ENCODE measurements at places on chromosomes 2 and 18. TPM values are rescaled to one million over a fixed set of nuclear protein-coding genes. Genes with fewer than 3 reads are reported as not detected.

GALNT3 gene
- 16.5 TPM for total RNA-seq

- H3K4me1 ChIP-seq = no peaks in the 10 kb centered on the region
- no peak overlapping the region for H3K4me3 ChIP-seq
- H3K36me3 ChIP-seq = no peaks in the 10 kb centered on the region
- H3K27ac ChIP-seq = no peak overlapping the region
- H3K27me3 ChIP-seq = no peaks in the 10 kb centered on the region
- DNase-seq = no peak
These were observed 18.9 kb upstream of the THOC1 start for GRCh38 chr18:286515-287310.

DNA sequence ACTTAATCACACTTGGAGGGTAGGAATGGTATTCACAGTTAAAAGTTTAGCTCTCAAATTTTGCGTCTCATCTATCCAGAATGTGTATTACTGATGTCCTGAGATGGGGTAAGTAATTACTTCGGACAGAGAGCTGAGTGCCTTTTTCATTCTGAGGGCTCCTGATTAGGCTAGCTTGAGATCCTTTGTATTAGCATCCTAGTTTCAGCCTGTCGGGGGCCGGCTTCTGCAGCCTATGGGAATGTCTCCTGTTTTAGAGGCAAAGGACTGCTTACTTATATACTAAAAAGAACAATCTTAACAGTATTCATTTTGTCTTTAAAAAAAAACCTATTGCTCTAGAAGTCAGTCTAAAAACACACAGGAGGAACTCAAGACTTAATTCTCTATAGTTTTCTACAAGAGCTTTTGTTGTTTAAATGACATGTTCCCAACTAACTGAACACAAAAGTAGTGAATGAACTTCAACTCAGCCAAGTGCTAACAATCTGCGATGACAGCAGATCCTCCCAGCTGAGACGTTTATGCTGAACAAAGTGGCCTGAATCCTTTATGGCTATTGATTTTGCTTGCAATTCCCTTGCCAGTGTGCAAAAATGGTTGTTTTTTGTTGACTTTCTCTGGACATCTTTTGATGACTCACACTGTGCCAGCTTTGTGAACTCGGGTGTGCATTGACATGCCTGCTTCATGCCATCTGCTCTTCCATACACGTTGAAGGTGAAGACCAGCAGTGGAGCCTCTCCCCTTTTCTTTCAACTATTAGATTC is 118.7 kb downstream of the LYPD6B start:
- H3K27ac ChIP-seq = no peak overlapping the region
- H3K27me3 ChIP-seq = no peaks in the 10 kb centered on the region
- no peak for DNase-seq
- no peaks in the 10 kb centered on the region for H3K4me1 ChIP-seq

GRCh38 chr2:68423966-68424650 is 43.0 kb downstream of the FBXO48 start:
- no peak overlapping the region for H3K4me3 ChIP-seq
- H3K36me3 ChIP-seq = no peaks in the 10 kb centered on the region
- H3K27me3 ChIP-seq = no peaks in the 10 kb centered on the region
- DNase-seq = no peak

- peak overlapping the region; percentile 68 for H3K27ac ChIP-seq
- DNase-seq = no peak
- H3K27me3 ChIP-seq = no peaks in the 10 kb centered on the region
- H3K36me3 ChIP-seq = no peaks in the 10 kb centered on the region
- no peak overlapping the region for H3K4me3 ChIP-seq
These were observed 117.1 kb downstream of the CAPN13 start for GRCh38 chr2:30690126-30690561.

DNA sequence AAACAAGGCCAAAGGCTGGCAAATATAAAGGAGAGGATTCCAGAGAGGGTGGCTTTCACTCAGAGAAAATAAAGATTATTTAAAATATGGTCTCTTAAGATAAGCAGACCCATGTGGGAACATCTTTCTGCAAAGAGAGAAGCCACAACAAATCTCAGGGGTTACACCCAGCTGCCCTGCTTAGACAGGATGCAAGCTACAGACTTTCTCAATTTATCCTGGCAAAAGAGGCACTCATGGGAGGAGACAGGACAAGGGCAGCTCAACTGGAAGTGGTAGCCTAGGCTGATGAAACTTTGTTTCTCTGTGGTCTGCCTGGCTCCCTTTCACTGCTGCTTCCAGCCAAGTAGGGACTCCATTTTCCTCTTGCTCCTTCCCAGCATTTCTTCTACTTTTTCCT is 25.9 kb upstream of the SULT1C4 start:
- H3K27ac ChIP-seq = no peak overlapping the region
- H3K4me1 ChIP-seq = no peaks in the 10 kb centered on the region
- DNase-seq = no peak
- no peaks in the 10 kb centered on the region for H3K36me3 ChIP-seq
- no peak overlapping the region for H3K4me3 ChIP-seq

Measured in upper lobe of left lung (tissue), 6 donors.